Astrocyte of the cerebellum (primary cell): ENCODE measurements at places on chromosomes 2 and 18.

- no peak for DNase-seq
Measured at GRCh38 chr2:110973262-110973661, 147.5 kb upstream of the BCL2L11 start.

GRCh38 chr2:44118257-44118656 is 50.4 kb upstream of the PPM1B start:
- DNase-seq = no peak

DNA sequence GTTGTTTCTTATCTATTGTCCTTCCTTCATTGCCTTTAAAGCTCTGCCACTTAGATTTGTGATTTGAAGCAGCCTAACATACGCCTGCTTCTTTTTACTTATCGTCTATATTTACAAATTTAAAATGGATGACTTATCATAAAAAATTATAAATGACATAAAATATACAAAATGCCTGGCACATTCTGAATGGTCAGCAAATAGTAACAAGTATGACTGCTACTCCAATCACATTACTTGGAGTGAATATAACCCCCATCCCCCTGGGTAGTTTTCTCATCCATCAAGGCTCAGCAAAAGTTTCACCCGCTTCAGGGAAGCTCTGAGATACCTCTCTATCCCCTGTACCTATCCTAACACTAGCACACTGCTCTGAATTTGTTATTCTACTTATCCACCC is 708.9 kb downstream of the ERBB4 start:
- DNase-seq = no peak

- no peak for DNase-seq
Measured at GRCh38 chr2:11055679-11056215, 99.5 kb upstream of the SLC66A3 start.

- DNase-seq = no peak
Measured at GRCh38 chr18:44180683-44181082, 500.0 kb upstream of the SETBP1 start.

GRCh38 chr2:35168351-35168750 is 1187.2 kb upstream of the CRIM1 start:
- no peak for DNase-seq

DNA sequence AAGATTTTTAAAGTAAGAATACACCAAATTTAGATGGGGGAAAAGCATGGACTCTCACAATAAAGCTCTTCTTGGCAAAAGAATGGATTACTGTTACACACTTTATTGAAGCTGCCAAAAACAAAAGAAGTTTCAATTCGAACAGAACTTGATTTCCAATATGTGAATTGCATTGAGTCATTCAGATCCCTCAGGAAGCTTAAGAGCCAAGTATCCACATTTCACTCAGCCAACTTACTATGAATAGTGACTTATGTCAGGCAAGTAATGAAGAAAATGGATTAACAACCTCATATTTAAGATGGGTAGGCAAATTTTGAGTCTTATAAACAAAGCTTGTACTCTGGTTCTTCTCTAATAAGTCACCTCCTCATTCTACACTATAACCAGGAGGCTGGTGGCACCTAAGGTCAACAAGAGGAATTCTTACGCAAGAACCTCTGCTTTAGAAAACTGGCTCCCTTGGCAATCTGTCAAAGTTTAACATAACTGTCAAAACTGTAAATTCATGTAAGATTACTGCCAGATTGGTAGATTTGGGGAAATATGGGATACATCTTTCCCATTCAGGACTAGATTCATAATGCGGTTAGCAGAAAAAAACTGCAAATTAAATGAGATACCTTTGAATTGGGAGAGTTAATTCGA is 6.0 kb downstream of the HADHA start:
- no peak for DNase-seq

GRCh38 chr18:35778850-35779627 is 193.4 kb upstream of the RMP24 start:
- no peak for DNase-seq

GRCh38 chr2:119483896-119484718 is 40.2 kb downstream of the SCTR start:
- DNase-seq = no peak

DNA sequence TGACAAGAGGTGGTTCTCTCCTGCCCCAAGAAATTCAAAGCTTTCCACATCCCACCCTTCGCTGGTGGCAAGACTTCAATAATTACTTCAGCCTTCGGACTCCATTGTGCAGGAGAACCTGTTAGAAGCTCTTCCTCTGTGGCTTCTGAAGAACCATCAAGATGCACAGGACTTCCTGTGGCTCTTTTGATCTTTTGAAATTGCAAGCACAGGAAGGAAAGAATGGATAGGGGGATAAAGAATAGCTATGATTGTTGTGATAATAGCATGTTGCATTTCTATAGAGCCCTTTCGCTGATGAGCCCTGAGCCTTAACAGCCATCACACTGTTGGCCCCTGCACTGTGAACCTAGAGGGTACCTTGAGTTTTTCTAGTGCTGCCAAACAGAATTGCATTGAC is 7.4 kb downstream of the EPAS1 start:
- no peak for DNase-seq

DNA sequence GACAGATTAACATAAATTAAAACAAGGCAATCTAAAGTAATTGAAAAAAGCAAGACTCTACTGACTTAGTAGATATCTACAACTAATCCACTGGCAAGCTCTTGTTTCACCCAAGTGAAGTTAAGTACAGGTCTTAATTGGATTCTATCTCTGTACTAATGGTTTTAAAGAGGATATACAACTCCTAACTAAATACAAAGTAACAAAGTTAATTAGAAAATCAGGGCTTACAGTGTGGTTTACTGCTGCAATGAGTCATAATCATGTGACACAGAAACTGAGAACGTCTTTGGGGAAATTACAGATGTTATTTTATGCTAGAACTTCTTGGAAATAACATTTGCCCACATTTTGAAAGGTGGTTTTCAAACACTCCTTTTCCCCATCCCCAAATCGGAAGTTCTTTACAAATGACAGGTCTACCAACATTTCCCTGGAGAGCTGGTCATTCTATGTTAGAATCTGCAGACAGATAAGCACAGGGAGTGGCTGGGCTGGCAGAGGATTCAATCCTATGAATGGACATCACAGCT is 245.3 kb downstream of the STK39 start:
- peak; percentile 11 for DNase-seq

DNA sequence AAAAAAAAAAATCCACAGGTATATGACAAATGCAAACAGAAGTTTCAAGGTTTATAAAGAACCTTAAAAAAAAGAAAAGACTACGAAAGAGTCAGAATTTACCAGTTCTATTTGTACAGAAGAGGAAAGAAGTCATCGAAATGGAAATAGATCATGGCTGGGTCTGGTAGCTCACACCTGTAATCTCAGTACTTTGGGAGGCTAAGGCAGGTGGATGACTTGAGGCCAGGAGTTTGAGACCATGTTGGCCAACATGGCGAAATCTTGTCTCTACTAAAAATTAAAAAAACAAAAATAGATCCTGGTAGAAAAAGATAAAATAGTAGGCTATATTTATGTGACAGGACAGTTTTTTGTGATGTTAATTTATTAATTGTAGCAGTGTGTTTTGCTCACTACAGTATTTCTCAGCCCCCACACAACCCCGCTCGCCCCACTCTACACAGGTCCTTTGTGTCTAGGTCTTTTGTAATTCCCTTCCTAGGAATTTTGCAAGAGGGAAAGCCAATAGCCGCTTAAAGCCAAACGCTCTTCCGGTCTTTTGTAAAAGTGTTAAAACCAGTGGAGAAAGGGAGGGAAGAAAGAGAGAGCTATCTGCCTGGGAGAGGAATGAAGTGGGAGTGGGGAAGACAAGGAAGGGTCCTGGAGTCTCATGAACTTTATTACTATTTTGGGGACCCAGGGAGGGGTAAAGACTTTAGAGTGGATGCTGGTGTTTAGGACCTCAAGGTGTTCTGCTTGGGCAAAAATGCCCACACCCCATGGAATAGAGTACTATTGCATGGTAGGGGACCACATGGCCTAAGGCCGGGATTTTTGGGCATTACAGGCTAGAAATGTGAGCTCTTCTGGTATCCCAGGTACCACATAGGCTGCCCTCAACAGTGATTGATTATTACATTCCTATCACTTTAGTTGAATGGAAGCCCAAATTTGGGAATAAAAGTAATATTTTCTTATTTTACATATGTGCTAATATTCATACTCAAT is 59.4 kb upstream of the XPO1 start:
- no peak for DNase-seq

- DNase-seq = no peak
Measured at GRCh38 chr2:190365499-190366204, 22.3 kb downstream of the INPP1 start.

DNA sequence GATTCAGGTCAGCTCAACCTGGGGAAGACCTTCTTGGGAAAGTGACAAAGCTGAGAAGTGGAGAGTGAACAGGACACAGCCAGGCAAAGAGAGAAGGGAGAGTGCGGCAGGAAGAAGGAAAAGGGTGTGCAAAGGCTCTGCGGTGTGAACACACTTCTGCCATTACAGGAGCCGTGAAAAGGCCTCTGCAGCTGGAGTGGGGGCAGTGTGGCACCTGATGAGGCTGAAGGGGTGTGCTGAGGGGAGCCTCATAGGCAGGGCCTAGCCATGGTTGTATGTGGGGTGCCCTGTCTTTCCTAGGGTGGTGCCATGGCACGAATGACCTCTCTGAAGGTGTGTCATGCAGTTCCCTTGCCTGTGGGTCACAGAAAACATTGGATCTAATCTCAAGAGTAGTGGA is 347.6 kb downstream of the CYRIA start:
- DNase-seq = no peak

DNA sequence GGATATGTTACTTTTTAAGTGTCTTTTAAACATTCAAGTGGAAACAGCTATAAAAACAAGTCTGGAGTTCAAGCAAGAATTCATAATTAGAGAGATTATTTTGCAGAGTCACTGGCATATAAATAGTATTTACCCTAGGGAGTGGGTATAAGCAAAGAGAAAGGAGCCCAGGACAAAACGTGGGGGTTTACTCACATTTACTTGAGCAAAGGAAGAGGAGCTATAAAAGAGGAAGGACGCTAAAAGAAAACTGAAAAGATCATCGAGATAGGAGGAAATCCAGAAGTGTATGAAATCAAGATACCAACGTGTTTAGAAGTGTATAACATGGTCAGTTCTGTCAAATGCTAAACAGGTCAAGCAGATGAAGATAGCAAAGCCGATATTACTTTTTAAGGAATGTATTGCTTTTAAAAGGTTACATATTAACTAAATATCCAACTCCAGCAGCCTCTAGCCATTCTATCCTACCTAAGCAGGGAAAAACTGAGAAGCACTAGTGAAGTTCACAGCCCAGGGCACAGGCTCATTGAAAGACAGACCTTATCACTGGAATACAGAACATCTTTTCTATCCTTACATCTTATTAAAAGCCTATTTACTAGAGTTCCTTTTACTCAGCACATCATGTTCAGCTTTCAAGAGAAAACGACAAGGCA is 8.6 kb downstream of the KANSL1L start:
- no peak for DNase-seq

- peak; percentile 36 for DNase-seq
Measured at GRCh38 chr2:214005337-214005736, 405.5 kb upstream of the VWC2L start.

GRCh38 chr2:176127774-176128072 is 1.8 kb upstream of the HOXD8 start:
- DNase-seq = no peak

- no peak for DNase-seq
Measured at GRCh38 chr2:85695121-85695520, 963 bp downstream of the GNLY start.

- DNase-seq = no peak
Measured at GRCh38 chr2:111250448-111251030, 129.8 kb downstream of the BCL2L11 start.

GRCh38 chr2:74593826-74594772 is 39.6 kb downstream of the DOK1 start:
- DNase-seq = no peak

GRCh38 chr2:88955607-88956006 is 264.1 kb downstream of the RPIA start:
- DNase-seq = no peak

DNA sequence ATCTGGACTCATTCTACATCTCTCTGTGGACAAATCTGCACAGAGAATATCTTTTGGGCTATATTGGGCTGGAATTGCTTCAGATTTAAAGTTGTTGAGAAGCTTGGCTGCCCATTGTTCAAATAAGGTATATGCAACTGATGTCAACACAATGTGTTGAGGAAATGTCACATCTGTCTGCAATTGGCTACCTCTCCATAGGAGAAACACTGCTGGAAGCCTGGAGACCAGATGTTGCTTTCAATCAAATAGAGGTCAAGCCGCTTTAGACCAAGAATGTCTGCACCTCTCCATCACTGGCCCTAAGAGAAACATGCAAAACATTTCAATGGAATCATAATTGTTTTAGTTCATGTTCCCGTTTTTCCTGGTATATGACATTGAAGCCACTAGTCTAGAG is 720.2 kb downstream of the SLC4A3 start:
- DNase-seq = no peak

- no peak for DNase-seq
Measured at GRCh38 chr2:157986761-157987160, 110.6 kb upstream of the ACVR1 start.

DNA sequence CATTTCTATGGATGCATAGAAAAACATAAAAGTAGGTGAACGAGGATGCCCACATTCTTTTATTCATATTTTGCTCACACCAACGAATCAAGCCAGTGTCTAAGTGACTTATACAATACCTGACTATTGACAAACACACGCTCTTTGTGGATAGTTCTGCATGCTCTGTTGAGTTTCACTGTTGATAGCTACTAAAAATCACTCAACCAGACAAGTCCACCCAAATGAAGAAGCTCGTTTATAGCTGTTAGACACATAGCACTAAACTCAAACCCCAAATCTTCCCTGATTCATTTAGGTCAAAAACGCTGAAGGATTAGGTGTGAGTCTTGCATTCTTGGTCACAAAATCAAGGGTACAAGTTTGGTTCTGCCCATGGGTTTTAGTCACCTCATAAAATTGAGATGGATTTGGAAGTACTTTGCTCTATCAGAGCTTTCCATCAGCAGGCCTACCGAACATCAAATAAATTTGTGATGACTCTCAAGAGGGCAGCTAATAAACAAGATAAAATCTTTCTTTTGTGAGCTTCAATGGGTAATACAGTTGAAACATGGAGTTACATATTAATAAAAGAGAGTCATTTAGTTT is 92.7 kb upstream of the ETAA1 start:
- DNase-seq = no peak

DNA sequence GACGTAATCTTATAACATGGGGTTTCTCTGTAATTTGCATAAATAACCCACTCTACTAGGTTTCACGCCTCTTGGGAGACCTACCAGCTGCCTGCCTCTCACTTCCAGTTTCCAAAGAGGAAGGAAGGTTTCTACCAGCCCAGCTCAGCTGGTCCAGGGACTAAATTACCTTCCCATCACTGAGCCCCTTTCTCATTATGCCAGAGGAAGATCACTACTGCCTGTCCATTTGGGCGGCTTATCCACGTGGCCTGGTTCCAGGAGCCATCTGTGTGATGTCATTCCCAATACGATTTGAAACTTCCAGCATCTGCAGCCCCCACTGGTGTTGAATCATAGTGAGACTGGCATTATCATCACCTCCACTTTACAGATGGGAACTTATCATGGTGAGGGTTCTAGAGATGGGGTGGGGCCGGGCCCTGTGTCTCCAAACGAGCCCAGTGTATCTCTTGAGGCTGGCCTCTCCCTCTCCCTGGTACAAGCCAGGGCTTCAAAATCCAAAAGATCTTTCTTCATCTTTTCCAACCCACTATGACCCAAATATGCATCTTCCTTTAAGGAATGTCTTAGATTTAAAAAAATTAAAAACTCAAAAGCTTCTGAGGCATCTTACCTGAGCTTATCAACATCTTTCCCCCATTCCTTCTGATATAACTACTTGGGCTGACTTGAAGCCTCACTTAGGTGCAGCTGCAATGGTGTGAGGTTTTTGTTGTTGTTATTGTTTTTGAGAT is 140.8 kb downstream of the DDX1 start:
- DNase-seq = no peak

- no peak for DNase-seq
Measured at GRCh38 chr2:136809998-136810397, 44.7 kb downstream of the THSD7B start.
